ENCODE measurements at places on chromosomes 2 and 18.
A peak's percentile ranks its signal among the peaks of the same experiment; 100 is the strongest.

DNA sequence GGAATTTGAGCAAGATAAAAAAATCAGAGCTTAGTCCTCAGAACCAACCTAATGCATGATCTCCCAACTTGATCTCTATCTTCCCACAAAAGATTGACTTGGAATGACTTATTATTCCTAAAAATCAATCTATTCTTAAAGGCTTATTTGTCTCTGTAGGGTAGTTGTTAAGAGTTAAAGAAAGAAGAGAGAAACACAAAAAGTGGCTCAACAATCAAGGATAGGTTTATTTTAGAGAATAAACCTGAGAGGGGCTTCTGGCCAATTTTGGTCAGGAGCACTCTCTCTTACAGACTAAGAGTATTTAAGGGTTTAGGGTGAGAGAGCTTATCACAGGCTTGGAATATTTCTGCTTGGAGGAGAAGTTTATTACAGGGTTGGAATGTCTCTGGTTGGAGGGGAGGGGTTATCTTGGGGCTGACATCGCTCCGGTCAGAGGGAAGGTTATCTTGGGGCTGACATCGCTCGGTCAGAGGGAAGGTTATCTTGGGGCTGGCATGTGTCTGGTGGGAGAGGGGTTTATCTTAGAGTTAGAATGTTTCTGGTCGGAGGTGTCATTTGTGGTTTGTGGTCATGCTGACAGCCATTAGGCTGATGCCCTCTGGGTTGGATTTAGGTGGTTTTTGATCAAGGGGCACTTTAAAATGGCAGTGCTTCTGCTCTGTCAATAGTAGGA lies 2.4 kb upstream of the MFF start:
- DNase-seq = no peak

GRCh38 chr2:60517446-60517845 lies 36.0 kb downstream of the BCL11A start:
- no peak for DNase-seq

GRCh38 chr18:44048435-44048834 lies 632.3 kb upstream of the SETBP1 start:
- no peak for DNase-seq

DNA sequence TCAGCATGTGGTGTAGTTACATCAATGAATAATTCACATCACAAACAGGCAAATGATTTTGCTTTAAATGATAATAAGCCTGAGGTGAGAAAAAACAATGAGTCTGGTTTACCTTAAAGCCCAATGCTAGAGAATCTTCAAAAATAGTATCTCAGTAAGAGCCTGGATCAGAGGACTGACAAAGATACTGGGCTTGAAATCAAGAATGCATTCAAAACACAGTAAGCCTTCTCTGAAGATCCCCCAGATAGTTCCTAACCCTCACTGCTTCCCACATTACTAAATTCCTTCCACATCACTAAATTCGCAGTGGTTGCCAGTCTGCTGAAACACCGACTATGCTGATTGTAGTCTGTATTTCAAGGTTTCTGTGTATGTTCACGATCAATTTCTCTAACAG lies 514.9 kb downstream of the SUCLG1 start:
- DNase-seq = no peak

GRCh38 chr2:38446418-38446817 lies 69.3 kb upstream of the ATL2 start:
- DNase-seq = peak; percentile 20

DNA sequence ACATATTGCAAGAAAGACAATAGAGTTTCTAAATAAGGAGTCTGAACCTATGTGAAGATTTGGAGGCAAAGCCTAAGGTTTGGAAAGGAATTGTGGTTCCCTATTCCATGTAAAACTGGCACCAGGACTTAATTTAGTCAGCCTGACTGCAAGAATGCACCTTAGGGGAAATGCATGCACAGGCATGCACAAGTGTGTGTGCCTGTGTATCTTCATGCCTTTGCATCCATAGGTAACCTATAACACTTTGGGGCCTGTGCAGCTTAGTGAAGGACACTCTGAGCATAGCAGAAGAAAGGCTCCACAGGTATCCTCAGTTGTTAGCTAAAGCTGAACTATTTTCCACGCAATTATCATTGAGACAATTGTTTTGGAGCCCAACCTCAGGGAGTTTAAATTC lies 73.4 kb downstream of the RPRM start:
- no peak for DNase-seq

- no peak for DNase-seq
Measured at GRCh38 chr2:7674606-7675005, 757.4 kb downstream of the RNF144A start.

DNA sequence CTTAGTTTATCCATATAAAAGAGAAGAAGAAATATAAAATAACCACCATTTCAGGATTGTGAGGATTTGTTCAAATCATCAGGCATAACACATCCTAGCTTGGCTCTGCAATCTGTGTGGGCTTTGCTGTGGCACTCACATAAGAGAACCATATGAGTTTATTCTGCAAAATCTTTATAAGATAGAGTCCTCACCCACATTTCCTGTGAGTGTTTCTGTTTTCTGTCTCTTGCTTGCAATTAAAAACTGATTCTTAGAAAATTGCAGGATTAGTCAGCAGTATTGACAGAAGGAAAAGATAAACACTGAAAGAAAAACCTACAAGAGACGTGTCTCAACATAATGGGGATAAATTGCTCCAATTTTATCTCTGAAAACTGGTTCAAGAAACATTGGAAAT lies 258.5 kb downstream of the RND3 start:
- DNase-seq = no peak

GRCh38 chr2:3293221-3293620 lies 84.4 kb downstream of the EIPR1 start:
- DNase-seq = no peak

DNA sequence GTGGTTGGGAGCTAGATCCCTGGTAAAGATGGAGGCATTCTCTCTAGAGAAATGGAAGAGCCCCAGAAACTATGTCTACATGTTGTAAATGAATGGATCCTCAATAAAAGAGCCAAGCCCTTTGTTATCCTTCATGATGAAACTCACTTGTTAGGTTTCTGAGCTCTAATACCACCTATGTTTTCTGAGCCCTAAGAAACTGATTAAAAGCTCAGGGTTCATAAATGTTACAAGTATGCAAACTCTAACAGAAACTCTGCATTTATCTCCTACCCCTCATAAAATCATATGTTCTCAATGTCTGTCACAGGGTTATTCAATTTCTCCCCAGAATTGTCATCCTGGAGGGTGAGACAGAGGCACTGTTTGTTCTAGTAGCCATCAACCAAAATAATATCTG lies 18.0 kb upstream of the HNMT start:
- DNase-seq = no peak

DNA sequence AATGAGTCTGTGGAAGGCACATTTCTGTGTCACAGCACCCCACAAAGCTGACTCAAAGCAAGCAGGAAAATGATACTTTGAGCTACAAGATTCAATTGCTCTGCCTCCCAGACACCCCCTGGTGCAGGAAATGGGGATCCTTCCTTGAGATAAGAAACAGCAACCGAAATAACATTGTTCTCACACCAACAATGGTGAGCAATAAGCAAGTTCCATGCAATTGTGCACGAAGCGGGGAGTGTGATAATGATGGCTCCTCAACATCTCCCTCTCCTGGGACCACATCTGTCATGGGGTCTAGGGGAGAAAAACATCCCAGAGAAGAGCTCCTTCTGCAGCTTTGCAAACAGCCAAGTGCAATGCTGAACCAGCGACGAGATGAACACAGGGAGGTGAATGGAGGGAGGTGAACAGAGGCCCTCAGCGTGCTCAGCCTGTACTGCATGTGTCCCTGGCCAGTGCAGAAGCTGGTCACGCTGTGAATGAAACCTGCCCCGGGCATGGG lies 67.7 kb downstream of the PDCL3 start:
- DNase-seq = no peak

- DNase-seq = no peak
Measured at GRCh38 chr2:41061356-41061755, 609.5 kb upstream of the SLC8A1 start.

GRCh38 chr18:34947711-34948125 lies 93.5 kb upstream of the MAPRE2 start:
- DNase-seq = peak; percentile 45

GRCh38 chr2:167400546-167400945 lies 512.3 kb downstream of the XIRP2 start:
- no peak for DNase-seq

GRCh38 chr18:35406666-35407065 lies 29.5 kb upstream of the ZNF396 start:
- no peak for DNase-seq

- DNase-seq = no peak
Measured at GRCh38 chr2:228433721-228434120, 252.2 kb upstream of the SPHKAP start.

- no peak for DNase-seq
Measured at GRCh38 chr2:1755436-1756191, 11.3 kb upstream of the PXDN start.

GRCh38 chr2:80461505-80462197 lies 157.1 kb upstream of the LRRTM1 start:
- no peak for DNase-seq

GRCh38 chr2:73839653-73840411 lies 11.1 kb downstream of the STAMBP start:
- no peak for DNase-seq

DNA sequence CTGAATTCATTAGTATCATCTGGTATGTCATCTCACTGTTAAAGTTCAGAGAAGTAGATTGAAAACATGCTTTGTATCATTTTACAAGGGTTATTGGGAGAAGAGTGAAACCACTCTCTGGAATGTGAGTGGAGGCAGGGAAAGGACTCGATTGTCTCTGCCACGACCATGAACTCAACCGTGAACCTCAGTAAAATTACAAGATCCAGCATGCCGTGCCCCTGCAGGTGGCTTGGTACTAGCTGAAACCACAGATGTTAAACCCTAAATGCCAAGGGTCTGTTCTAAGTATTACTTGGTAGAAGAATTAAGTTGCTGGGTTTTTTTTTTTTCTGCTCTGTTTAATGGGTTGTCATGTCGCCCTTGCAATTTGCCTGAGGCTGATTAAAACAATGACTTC lies 197.2 kb downstream of the MYO3B start:
- DNase-seq = no peak

DNA sequence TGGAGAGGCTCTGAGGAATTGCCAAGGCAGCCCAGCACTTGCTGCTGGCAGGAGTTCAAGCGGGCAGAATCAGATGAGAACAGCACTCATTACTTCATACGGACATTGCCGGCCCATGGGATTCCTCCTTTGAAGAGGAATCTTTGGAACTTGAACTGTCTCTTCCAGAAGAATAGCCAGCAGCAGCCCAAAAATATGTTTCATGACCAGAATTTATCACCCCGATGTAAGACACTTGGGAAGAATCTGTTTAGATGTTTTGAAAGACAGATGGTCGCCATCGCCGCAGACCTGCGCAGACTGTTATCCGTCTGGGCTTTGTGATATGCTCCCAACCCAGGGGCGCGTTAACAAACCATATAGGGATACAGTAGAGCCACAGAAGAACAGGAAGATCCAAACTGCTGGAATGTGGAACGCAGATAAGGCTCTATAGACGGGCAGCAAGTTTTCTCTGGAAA lies 3.7 kb upstream of the ADI1 start:
- DNase-seq = no peak
